ENCODE measurements at places on chromosomes 16 and 17.

- no peak for DNase-seq
Measured at GRCh38 chr17:43769426-43769825, 9.4 kb downstream of the DUSP3 start.

GRCh38 chr16:47506800-47507199 is 45.7 kb downstream of the PHKB start:
- DNase-seq, result no peak

- no peak for DNase-seq
Measured at GRCh38 chr17:45775148-45775547, 9.0 kb upstream of the CRHR1 start.

- DNase-seq, result no peak
Measured at GRCh38 chr17:81712468-81713003, 452 bp downstream of the SLC25A10 start.

DNA sequence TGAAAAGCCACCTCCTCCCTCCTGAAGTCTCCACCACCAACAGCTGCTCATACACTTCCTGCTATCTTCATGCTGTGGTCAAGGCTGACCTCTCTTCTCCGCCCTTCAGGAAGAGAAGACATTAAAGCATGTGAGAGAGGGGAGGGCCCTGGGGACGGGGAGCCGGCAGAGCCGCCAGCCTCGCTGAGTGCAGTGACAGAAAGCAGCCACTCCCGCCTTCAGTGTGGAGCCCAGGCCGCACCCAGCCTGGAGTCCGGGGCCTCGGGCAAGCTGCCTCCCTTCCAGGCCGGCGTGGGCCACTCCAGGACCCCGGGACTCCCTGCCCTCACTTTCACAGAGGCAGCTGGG is 94.7 kb upstream of the TNRC6C start:
- no peak for DNase-seq

DNA sequence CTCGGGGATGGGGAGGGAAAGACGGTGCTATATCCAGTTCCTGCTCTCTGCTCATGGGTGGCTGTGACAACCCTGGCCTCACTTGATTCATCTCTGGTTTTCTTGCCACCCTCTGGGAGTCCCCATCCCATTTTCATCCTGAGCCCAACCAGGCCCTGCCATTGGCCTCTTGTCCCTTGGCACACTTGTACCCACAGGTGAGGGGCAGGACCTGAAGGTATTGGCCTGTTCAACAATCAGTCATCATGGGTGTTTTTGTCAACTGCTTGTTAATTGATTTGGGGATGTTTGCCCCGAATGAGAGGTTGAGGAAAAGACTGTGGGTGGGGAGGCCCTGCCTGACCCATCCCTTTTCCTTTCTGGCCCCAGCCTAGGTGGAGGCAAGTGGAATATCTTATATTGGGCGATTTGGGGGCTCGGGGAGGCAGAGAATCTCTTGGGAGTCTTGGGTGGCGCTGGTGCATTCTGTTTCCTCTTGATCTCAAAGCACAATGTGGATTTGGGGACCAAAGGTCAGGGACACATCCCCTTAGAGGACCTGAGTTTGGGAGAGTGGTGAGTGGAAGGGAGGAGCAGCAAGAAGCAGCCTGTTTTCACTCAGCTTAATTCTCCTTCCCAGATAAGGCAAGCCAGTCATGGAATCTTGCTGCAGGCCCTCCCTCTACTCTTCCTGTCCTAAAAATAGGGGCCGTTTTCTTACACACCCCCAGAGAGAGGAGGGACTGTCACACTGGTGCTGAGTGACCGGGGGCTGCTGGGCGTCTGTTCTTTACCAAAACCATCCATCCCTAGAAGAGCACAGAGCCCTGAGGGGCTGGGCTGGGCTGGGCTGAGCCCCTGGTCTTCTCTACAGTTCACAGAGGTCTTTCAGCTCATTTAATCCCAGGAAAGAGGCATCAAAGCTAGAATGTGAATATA is 4.8 kb upstream of the LASP1NB start:
- no peak for DNase-seq

GRCh38 chr16:8679151-8679550 is 4.7 kb downstream of the ABAT start:
- no peak for DNase-seq

- DNase-seq, result no peak
Measured at GRCh38 chr16:8430401-8430800, 159.9 kb downstream of the TMEM114 start.

DNA sequence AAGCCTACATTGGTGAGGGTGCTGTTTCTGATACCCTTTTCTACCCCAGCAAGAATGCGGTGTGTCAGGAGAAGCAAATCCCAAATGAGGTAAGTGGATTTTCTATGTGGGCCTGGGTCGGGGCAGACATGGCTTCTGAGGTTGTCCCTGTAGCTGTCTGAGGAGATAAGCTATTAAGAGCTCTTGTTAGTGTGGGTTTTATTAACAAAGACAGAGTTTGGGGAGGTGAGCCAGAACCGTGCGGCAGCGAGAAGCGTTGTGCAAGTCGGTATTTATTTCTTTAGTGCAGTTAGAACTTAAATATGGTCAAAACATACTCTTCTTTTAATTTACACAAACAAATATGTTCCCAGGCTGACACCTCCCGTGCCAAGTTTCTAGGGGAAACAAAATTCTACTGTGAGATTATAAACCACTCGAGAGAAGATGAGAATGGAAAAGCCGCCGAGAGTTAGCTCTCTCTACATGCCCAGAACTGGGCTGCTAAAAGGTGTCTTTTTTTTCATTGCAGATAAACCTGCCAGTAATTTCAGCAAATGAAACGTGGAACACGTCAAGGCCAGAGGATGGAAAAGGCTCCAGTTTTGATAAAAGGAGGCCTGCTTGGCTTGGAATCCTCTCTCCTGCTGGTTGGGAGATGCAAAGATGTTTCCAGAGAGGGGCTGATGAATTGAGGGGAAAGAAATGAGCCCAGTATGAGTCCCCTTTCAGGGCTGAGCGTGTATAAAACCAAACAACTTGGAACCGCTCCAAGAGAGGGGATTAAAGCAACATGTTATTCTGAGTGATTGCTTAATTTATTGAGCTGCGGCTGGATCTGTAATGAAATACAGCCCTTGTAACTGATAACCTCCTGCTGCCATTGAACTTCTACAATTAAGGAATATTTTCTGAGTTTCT is 254.6 kb downstream of the MRTFB start:
- no peak for DNase-seq

DNA sequence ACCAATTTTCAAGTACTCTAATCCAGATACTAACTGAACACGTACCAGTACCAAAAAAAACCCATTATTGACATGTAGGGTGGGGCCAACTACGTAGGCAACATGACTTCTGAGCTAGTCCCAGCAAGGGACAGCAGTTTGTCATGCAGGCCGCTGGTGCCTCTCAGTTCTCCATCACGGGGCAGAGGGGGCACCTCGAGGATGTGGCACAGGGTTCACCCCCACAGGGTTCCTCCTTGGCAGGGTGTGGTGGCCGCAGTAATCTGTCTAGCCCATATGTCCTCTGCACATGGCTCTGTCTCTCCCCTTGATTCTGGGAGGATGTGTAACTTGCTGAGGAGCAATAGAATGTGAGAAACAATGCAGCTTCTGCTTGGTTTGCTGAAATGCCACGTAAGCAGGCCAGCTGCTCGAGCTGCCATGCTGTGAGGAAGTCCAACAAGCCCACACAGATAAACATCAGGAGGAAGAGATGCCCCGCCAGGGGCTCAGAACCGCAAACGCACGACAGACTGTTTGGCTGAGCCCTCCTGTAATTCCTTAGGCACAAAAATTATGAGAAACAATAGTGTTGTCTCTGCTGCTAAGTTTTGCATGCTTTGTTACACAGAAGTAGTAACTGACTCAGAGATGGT is 62.4 kb downstream of the NT5M start:
- no peak for DNase-seq

GRCh38 chr16:64168371-64168770 is 953.5 kb downstream of the CDH11 start:
- DNase-seq, result no peak

DNA sequence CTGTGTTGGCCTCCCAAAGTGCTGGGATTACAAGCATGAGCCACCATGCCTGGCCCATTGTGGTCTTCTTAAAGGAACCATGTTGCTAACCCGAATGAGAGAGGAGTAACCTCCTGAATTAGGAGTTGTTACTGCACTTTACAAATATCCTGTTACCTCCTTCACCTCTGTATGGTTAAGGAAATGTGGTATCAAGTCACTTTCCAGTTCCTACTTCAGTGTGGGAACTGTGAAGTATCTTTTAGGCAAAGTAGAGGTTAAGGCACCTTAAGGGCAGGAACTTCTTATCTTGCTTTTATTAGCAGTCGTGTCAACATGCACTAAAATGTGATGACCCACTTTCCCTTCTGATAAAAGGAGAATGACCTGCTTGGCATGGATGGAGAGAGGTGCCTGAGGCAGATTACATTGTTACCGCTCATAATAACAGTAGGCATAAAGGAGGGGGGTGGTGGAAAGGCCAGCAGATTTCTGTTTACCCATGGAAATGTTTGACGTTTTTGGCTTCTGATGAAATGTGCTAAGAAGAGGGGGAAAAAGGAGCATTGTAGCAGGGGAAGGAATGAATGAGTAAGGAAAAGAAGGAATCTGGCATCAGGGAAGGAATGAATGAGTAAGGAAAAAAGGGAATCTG is 28.5 kb downstream of the FTO start:
- no peak for DNase-seq

- DNase-seq, result no peak
Measured at GRCh38 chr16:3484318-3485096, 10.8 kb downstream of the C16orf90 start.

All from tibial nerve (tissue), 4 donors.